PC-9 (cell line): ENCODE measurements at places on chromosomes 5 and 9. TPM values are rescaled to one million over a fixed set of nuclear protein-coding genes. Genes with fewer than 3 reads are reported as not detected.

ADAMTS13 gene
- total RNA-seq = 7.1 and 11.1 TPM in 2 replicates

PCDHB14 gene
- 0.07 TPM in 1 of 2 replicates, not detected in the other for total RNA-seq

VDAC1 gene
- total RNA-seq = 157 and 228 TPM in 2 replicates

PCDHGA9 gene
- not detected in 2 replicates for total RNA-seq

MARVELD2 gene
- 16.2 and 21.0 TPM in 2 replicates for total RNA-seq

NIPAL4 gene
- 0.24 TPM in 1 of 2 replicates, not detected in the other for total RNA-seq

ROPN1L gene
- total RNA-seq = 7.1 and 10.3 TPM in 2 replicates
